ENCODE measurements at places on chromosomes 2 and 18.
A peak's percentile ranks its signal among the peaks of the same experiment; 100 is the strongest.

DNA sequence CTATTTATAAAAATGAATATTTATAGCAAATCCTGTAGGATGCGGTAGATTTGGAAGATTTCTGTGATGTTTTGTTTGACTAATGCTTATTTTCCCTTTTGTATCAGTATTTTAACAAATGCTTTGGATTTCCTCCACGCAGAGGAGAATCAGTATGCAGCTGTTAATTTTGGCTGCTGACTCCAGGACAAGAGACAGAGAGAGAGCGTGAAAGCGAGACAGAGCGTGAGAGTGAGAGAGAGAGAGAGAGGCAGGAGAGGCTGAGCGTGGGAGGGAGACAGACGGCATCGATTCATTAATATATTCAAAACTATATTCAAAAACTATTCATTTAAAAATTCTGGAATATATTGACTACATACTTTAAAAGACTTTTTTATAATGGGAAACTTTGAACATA, 62.5 kb downstream of the RRM2 start:
- no peak for DNase-seq

GRCh38 chr2:96839293-96839874, 4.4 kb downstream of the ANKRD23 start:
- DNase-seq: no peak

DNA sequence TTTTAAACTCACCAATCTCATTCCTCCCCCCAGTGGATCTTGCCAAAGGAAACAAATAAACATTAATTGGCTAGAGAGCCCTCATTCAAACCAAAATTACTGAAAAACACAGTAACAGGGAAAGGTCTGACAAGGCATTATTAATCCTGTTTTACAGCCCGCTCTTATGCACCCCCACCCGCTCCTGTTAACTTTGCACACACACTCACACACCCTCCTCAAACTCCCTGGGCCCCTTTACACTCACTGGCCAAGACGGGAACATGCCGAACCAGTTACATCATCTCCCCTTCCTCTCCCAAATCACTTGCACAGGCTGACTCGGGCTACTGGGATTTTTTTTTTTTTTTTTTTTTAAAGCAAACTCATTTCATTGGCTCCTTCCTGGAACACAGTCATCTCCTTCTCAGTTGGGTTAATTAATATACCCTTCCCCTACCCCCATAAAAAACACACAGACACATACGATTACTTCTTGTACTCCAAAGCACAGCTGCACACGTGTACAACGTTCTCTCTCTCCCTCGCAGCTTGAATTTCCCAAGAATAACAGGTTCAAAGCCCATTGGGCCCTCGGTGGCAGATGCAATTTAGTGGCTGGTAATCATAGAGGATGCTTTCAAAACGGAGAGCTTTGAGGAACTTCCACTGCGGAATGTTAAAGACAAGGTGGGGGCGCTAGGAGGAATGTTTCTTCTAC, 31.8 kb downstream of the KLF7 start:
- DNase-seq: peak; percentile 74

DNA sequence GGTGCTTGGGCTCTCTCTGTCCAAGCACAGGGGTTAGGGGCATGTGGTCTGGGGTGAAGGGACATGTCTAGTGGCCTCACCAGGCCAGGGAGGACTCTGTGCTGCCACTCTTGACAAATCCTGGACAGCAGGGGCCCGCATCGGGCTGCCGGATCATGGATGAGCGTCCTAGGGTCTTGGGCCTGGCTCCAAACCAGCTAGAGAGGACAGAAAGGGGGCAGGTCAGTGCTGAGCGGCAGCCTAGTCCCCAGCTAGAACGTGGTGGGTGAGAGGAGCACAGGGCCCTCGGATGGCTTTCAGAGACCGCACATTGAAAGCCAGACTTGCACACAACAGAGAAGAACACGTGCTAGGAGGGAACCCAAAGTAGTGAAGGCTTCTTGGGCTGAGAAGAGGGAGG, 241.2 kb downstream of the ATAD2B start:
- DNase-seq: no peak

GRCh38 chr2:159094173-159094737, 125.8 kb downstream of the TANC1 start:
- peak; percentile 96 for DNase-seq

- peak; percentile 41 for DNase-seq
These were observed at the start of gene SIX3 for GRCh38 chr2:44941551-44942234. Gene SIX3 (plus strand): TSS chr2:44941702. CDS start chr2:44942105, 403 bp downstream.

DNA sequence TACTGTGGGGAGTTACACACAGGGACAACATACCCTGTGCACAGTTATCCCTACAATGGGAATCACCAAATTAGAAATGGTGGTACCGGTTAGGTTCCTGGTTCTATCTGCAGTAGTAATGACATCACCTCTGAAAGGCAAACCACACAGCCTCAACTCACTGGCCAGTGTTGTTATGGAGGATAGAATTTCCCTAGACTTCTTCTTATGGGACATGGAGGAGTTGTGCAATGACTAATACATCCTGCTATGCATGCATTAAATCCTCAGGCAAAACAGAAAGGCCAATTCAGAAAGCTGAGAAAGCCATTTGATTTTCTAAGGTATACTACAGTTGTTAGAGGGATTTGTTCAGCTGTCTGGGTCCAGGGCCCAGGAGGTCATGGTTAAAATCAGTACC, 439.3 kb downstream of the TMX3 start:
- peak; percentile 78 for DNase-seq

DNA sequence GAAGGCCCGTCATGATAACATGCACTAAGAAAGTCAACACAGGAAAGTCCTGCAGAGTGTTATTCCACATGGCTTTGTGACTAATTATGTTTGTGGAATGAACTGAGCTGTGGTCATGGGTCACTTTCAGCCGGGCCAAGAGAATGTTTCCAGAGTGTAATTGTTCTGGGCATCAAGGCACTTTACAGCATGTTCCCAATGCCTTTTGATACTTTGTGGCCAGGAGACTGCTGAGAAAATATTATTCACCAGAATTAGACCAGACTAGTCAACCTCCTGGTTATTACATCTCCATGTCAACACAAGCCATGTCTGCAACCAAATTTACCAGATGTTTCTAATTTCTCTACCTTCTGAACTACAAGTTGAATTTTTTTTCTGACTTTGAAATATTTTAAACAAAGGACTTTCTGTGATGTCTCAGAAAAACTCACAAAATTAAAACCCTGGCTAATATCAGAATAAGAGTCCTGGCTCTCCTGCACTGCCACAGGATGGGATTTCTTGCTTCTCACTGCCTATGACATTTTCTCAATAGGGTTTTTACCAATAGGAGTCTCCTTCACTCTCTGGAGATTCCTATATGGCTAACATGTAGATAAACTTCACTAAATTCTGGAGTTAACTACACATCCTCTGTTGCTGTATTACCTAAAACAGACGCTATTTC, 90.6 kb upstream of the WDR75 start:
- peak; percentile 94 for DNase-seq

DNA sequence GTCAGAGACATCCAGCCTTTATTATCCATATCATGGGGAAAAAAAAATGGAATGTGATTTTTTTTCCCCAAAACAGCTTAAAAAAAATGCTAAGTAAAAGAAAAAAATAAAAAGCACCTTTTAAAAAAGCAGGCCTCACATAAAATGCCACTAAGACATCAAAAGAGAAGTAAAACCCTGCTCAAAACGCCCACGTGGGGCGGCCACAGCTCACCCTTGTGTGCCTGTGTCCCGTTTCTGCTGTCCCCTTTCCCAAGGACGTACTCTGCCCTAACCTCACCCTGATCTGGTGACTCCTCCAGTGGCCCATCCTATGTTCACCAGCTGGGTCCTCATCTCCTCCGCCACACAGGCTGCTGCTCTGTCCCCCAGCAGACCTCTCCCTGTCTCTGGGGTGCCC, 125.4 kb downstream of the NEDD4L start:
- no peak for DNase-seq

DNA sequence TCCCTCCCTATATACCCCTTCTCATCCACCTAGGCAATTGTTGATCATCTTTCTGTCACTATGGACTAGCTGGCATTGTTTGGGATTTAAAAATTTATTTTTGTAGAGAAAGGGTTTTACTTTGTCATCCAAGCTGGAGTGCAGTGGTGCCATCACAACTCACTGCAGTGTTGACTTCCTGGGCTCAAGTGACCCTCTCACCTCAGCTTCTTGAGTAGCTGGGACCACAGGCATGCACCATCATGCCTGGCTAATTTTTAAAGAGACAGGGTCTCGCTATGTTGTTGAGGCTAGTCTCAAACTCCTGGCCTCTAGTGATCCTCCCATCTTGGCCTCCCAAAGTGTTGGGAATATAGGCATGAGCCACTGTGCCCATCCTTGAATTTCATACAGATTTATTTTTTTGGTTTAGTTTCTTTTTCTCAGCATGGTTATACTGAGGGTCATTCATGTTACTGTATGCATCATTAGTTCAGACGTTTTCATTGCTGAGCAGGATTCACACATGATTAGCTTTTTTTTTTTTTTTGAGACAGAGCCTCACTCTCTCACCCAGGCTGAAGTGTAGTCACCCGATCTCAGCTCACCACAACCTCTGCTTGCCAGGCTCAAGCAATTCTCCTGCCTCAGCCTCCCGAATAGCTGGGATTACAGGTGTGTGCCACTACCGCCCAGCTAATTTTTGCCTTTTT, 8.6 kb upstream of the PCARE start:
- no peak for DNase-seq

DNA sequence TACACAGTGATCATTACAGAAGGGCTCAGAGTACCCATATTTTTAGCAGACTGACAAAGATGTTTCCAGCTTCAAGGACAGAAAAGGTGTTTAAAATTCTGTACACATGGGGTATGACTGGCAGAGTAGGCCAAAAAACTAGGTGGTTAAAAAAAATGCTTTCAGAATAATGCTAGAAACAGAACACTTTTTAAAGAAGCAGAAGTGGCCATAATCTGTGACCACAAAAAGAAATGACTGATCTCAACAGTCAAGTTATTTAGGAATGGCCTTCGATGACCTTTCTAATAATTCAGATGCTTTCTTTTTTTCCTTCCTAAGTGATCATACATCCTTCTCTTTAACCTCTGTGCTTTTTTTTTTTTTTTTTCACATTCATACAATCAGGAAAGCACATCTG, 4.1 kb upstream of the AQP4 start:
- no peak for DNase-seq

DNA sequence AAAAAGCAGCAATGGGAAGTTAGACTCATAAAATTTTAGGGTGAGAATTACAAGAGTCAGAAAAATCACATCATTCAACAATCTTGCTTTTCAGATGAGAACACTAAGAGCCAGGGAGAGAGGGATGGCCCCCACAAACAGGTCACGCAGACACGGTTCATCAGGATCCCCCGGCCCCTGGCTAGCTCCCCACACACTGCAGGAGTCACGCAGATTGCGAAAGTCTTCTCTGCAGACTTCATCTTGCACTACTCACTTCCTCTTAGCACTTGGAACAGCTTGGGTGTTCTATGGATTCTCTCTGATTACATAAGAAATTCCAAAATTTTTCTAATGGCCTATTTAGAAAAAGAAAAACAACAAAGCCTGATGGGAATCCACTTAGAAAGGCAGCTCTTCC, 21.6 kb upstream of the SULT1C2 start:
- peak; percentile 48 for DNase-seq

DNA sequence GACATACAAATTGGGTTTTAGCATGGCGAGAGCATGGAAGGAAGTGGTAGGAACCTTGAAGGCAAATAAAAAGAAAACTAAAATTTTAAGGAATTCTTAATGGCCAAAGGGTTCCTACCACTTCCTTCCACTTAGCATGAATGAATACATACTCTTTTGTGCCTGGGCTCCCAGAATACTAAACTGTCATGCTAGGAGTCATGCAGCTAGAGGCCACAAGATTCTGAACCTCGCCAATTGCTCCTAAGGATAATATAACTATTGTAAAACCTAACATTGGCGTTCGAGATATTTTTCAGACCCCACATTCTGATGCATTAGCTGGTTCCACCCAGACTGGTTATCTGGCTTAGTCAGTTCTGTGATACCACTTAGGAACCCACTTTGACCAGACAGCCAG, 38.6 kb upstream of the ARHGAP25 start:
- peak; percentile 51 for DNase-seq

- peak; percentile 47 for DNase-seq
These were observed 568 bp downstream of the TMEM131 start for GRCh38 chr2:97995026-97995733.

Data from RPMI7951 (cell line).